ENCODE measurements at places on chromosomes 3 and 15.

GRCh38 chr3:127070776-127071175 lies 87.9 kb downstream of the PLXNA1 start:
- no peak overlapping the region for H3K27ac ChIP-seq
- no peak overlapping the region for H3K4me3 ChIP-seq
- peaks cover 10% of the 10 kb centered on the region for H3K4me1 ChIP-seq
- no peaks in the 10 kb centered on the region for H3K36me3 ChIP-seq
- DNase-seq: no peak
- no peaks in the 10 kb centered on the region for H3K27me3 ChIP-seq

- no peak overlapping the region for H3K27ac ChIP-seq
- no peak overlapping the region for H3K4me3 ChIP-seq
These were observed 19.2 kb upstream of the C15orf39 start for GRCh38 chr15:75182187-75183131.

GRCh38 chr3:60079076-60079475 lies 1029.3 kb upstream of the CFAP20DC start:
- H3K36me3 ChIP-seq: no peaks in the 10 kb centered on the region
- no peaks in the 10 kb centered on the region for H3K27me3 ChIP-seq
- H3K27ac ChIP-seq: no peak overlapping the region
- H3K4me1 ChIP-seq: no peaks in the 10 kb centered on the region
- H3K4me3 ChIP-seq: no peak overlapping the region

DNA sequence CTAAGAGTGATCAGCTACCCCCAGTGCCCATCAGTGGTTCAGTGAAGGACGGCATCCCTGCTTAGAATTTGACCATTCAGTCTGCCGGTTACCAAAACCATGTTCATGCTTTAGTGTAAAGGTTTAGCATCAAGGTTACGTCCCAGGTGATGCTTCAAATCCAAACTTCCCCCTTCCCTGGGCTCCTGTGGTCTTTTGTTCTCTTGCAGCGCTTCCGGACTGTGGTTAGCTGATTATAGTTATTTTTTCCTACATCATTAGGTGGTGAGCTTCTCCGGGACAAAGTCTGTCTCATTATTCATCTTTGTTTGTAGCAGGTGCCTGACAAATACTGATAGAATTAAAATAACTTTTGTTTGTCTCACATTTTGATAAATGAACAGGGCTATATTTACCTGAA lies 28.3 kb upstream of the MYZAP start:
- DNase-seq: no peak
- peaks cover 3% of the 10 kb centered on the region for H3K4me1 ChIP-seq
- H3K4me3 ChIP-seq: no peak overlapping the region
- no peaks in the 10 kb centered on the region for H3K27me3 ChIP-seq
- H3K27ac ChIP-seq: no peak overlapping the region

DNA sequence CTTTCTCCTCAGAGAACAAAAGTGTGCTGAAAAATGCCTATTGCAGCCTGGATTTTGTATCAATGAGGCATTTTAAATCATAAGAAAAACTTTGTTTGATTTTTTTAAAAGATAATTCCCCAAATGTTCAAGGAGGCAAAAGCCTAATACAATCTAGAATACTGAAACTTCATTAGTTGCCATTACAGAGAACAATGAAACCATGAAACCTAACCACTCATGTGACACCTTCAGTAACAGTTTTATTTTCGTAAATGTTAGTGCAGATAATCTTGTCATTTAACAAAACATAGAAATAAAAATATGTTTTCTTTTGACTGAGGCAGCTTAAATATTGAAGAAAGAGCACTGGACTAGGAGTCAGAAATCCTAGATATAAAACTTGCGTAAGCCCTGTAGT lies 655.9 kb downstream of the RBMS3 start:
- no peaks in the 10 kb centered on the region for H3K36me3 ChIP-seq
- no peak for DNase-seq
- H3K27ac ChIP-seq: no peak overlapping the region
- H3K27me3 ChIP-seq: no peaks in the 10 kb centered on the region
- no peak overlapping the region for H3K4me3 ChIP-seq
- peaks cover 9% of the 10 kb centered on the region for H3K4me1 ChIP-seq

GRCh38 chr3:98587654-98588053 lies 5.8 kb downstream of the CPOX start:
- no peak overlapping the region for H3K4me3 ChIP-seq
- peaks cover 12% of the 10 kb centered on the region for H3K4me1 ChIP-seq
- no peaks in the 10 kb centered on the region for H3K27me3 ChIP-seq
- no peak for DNase-seq
- no peak overlapping the region for H3K27ac ChIP-seq

DNA sequence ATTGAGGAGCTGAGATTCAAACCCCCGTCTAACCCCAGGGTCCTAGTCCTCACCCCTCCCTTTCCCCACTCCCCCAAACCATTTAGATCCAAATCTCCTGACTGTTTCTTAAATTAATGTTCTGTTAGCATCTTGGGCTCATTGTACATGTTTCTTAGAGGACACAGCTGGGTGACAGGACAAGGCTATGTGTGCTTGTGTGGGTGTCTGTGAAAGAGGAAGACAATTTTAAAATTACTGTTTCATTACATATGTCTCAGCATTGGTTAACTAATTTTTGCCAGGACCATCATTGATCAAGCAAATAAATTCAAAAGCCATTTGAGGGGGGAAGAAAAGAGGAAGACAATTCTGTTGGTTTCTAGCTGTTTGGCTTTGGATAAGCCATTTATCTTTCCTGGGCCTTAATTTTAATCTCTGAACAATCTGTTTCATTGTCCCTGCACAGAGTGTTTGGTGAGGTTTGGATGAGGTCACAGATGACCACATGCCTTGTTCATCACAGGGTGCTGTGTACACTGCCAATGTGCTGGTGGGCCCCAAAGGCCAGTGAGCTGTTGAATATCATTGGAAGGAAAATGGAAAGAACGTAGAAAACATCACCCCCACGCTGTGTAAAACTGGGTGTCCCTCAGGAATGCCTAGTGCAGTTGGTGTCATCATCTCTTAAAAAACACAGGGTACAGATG lies 51.9 kb downstream of the RPLP1 start:
- H3K36me3 ChIP-seq: no peaks in the 10 kb centered on the region
- no peaks in the 10 kb centered on the region for H3K4me1 ChIP-seq
- DNase-seq: peak; percentile 9
- no peaks in the 10 kb centered on the region for H3K27me3 ChIP-seq
- no peak overlapping the region for H3K4me3 ChIP-seq

DNA sequence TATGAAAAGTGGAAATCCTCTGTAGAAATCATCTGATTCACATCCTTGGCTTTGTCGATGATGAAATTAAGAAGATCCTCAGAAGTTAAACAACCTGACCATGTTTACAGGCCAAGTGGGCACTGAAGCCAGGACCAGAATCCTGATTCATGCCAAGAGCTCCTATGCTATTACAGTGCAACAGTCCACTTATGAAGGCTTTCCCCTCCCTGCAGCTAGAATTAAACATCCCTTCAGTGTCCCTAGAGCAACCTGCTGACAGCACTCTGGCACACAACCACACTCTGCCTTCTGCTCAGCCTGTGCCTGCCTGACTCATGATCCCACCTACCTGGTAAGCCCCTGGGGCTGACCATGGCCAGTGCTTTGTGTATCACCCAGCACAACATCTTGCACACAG lies 33.8 kb downstream of the TXNRD3 start:
- no peaks in the 10 kb centered on the region for H3K27me3 ChIP-seq
- DNase-seq: no peak
- no peaks in the 10 kb centered on the region for H3K4me1 ChIP-seq
- H3K36me3 ChIP-seq: no peaks in the 10 kb centered on the region
- H3K4me3 ChIP-seq: no peak overlapping the region
- H3K27ac ChIP-seq: no peak overlapping the region

- no peak overlapping the region for H3K4me3 ChIP-seq
- H3K27me3 ChIP-seq: no peaks in the 10 kb centered on the region
- no peaks in the 10 kb centered on the region for H3K4me1 ChIP-seq
- H3K36me3 ChIP-seq: no peaks in the 10 kb centered on the region
- no peak overlapping the region for H3K27ac ChIP-seq
These were observed 58.3 kb upstream of the XCR1 start for GRCh38 chr3:46085421-46086082.

GRCh38 chr15:70245932-70246622 lies 148.4 kb upstream of the TLE3 start:
- H3K27me3 ChIP-seq: no peaks in the 10 kb centered on the region
- H3K4me3 ChIP-seq: no peak overlapping the region
- no peak for DNase-seq
- no peak overlapping the region for H3K27ac ChIP-seq
- no peaks in the 10 kb centered on the region for H3K4me1 ChIP-seq
- no peaks in the 10 kb centered on the region for H3K36me3 ChIP-seq

DNA sequence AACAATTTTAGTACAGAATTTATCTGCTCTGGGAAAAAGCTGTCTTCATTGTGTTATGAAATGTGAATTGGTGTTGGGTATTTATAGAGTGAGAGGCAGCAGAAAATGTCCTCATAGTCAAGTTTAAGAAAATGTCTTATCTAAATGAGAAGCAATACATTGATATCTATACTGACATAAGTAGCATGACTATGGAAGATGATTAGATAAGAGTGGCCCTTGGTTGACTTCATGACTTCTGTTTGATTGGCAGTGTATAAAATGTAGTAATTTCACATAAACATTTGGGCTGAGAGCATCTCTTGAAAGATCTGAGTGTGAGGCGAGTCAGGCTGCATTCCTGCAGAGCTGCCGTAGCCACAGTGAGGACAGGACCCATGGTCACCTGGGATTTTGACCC lies 19.4 kb downstream of the MCTP2 start:
- no peaks in the 10 kb centered on the region for H3K27me3 ChIP-seq
- DNase-seq: no peak
- no peaks in the 10 kb centered on the region for H3K36me3 ChIP-seq
- no peaks in the 10 kb centered on the region for H3K4me1 ChIP-seq

GRCh38 chr3:150105886-150106612 lies 135.4 kb upstream of the PFN2 start:
- no peak overlapping the region for H3K27ac ChIP-seq
- no peaks in the 10 kb centered on the region for H3K36me3 ChIP-seq
- peaks cover 13% of the 10 kb centered on the region for H3K4me1 ChIP-seq
- H3K27me3 ChIP-seq: no peaks in the 10 kb centered on the region
- DNase-seq: no peak
- H3K4me3 ChIP-seq: no peak overlapping the region

- peak overlapping the region; percentile 91 for H3K4me3 ChIP-seq
- DNase-seq: no peak
- H3K4me1 ChIP-seq: peaks cover 22% of the 10 kb centered on the region
- peak overlapping the region; percentile 90 for H3K27ac ChIP-seq
- H3K27me3 ChIP-seq: no peaks in the 10 kb centered on the region
- peaks cover 10% of the 10 kb centered on the region for H3K36me3 ChIP-seq
These were observed 1.4 kb downstream of the VHL start for GRCh38 chr3:10142707-10143560.

DNA sequence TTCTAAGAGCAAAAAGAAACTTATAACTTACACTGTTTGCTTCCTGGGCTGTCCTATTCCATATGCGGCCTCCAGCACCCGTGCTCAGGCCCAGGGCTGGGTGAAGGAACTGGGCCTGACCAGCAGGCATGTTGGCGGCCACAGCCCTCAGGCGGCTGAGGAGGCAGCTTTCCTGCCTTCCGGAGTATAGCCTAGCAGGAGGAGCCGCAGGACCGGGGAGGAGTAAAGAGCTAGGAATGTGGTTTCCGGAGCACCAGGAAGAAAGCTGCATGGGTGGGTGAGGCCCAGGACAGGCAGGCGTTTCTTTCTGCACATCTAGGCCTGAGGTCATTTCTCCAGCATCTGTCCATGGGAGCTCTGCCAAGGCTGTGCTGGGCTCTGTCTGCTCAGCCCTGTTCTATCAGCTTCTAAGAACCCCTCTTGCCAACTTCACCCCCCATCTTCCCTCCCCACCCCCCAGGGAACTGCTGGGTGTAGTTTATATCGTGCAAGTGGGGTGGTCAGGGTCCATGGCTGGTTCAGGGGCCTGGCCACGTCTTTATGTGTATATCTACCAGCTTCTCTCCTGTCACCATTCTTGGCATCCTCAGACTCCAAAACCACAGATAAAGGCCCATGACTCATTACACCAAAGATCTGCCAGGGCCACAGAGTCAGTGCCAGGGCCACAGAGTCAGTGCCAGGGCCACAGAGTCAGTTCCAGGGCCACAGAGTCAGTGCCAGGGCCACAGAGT lies 7.8 kb upstream of the KIF7 start:
- peak; percentile 92 for DNase-seq
- no peaks in the 10 kb centered on the region for H3K27me3 ChIP-seq
- H3K4me3 ChIP-seq: peak overlapping the region; percentile 31

DNA sequence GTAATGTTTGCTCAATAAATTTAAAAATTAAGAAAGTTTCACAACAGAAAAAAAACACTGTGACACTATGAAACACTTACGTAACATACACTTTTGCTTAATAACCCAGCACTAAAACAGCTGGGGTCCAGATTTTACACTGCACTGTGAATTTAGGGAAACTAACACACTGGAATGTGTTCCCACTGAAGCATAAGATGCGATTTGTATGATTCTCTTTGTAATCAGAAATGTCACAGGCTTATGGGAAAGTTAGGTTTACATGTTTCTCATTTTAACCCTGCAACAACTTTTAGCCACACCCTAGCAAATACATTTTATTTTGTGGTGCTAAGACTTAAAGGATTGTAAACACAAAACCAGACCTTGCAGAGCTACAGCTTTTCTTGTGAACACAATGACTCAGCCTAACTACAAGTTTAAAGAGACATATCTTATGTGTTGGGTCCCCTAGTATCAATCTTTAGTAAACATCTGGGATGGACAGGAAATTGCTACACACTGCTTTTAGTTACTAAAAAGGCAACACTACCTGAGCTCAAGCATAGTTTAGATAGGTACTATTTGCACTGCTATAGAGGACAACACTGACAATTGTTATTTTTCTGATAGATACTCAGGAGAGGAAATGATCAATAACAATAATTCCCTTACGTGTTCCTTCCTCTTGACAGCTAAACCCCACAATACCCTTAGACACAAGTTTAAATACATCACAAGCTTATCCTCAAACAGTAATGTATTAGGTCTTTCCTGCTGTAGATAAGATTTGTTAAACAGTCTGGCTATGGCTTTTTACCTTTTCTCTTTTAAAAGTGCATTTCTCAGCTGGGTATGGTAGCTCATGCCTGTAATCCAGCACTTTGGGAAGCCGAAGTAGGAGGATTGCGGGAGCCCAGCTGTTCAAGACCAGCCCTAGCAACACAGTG lies 3.8 kb downstream of the PLD1 start:
- no peaks in the 10 kb centered on the region for H3K27me3 ChIP-seq
- H3K4me3 ChIP-seq: no peak overlapping the region
- no peak overlapping the region for H3K27ac ChIP-seq
- no peak for DNase-seq
- peaks cover 22% of the 10 kb centered on the region for H3K4me1 ChIP-seq

GRCh38 chr15:33378866-33379480 lies 68.2 kb downstream of the RYR3 start:
- no peak overlapping the region for H3K27ac ChIP-seq
- no peaks in the 10 kb centered on the region for H3K4me1 ChIP-seq
- H3K27me3 ChIP-seq: no peaks in the 10 kb centered on the region
- no peaks in the 10 kb centered on the region for H3K36me3 ChIP-seq

GRCh38 chr15:59976480-59977271 lies 27.4 kb upstream of the FOXB1 start:
- H3K27me3 ChIP-seq: no peaks in the 10 kb centered on the region
- H3K4me1 ChIP-seq: no peaks in the 10 kb centered on the region
- no peak overlapping the region for H3K4me3 ChIP-seq
- H3K27ac ChIP-seq: no peak overlapping the region
- H3K36me3 ChIP-seq: no peaks in the 10 kb centered on the region
- no peak for DNase-seq

All from ascending aorta (tissue), 2 donors.